ENCODE measurements at places on chromosomes 16 and 17.

DNA sequence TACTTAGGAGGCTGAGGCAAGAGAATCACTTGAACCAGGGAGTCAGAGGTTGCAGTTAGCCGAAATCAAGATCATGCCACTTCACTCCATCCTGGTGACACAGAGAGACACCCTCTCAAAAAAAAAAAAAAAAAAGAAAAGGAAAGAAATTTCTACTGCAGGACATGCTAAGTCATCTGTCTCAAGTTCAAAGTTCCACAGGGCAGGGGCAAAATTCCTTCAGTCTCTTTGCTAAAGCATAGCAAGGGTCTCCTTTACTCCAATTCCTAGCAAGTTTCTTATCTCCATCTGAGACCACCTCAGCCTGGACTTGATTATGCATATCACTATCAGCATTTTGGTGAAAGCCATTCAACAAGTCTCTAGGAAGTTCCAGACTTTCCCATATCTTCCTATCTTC is 14.6 kb downstream of the ZSCAN10 start:
- DNase-seq, result no peak

GRCh38 chr17:4518901-4519300 is 20.2 kb downstream of the SPNS2 start:
- no peak for DNase-seq

DNA sequence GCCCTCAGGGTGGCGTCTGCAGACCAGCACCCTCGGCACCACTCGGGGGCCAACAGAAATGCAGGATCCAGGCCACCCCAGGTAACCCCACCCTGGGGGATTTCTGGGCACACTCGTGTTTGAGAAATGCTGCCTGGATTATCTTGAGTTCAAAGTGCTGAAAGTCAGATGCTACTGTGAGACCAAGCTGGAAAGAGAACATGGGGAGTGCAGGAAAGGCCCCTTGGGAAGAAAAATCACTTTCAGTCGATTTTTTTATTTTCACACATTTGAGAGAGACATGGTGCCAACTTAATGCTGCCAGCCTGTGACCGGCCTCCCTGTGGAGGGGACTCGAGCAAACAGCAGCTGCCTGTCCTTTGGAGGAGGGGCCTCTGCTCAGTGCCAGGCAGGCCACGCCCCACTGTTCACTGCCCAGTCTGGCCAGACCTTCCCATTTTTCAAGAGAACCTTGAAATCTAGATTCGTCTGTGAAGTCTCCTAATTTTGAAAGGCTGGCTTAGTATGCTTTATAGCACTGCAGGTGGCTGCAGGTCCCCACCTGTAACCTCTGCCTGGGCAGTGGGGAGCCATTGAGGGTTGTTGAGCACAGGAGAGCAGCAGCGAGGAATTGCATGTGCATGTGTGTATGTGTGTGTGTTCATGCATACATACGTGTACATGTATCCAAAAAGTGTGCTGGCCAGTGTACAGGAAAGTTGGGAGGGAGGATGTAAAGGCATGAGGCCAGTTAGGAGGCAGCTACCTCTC is 70.7 kb upstream of the PLCG2 start:
- DNase-seq, result no peak

GRCh38 chr17:62816282-62816839 is 8.2 kb upstream of the MARCHF10 start:
- DNase-seq, result no peak

DNA sequence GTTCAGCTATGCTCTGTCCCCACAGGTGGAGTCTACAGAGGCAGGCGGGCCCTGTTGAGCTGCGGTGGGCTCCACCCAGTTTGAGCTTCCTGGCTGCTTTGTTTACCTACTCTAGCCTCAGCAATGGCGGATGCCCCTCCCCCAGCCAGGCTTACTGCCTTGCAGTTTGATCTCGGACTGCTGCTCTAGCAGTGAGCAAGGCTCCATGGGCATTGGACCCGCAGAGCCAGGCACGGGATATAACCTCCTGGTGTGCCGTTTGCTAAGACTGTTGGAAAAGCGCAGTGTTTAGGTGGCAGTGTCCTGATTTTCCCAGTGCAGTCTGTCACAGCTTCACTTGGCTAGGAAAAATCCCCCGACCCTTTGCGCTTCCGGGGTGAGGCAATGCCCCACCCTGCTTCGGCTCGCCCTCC is 89.1 kb downstream of the BCAS3 start:
- no peak for DNase-seq

- DNase-seq, result no peak
Observed at GRCh38 chr17:40100419-40100668, at the start of gene NR1D1. TSS of gene NR1D1 (minus strand) at chr17:40100589. CDS start at chr17:40100094, 495 bp downstream.

DNA sequence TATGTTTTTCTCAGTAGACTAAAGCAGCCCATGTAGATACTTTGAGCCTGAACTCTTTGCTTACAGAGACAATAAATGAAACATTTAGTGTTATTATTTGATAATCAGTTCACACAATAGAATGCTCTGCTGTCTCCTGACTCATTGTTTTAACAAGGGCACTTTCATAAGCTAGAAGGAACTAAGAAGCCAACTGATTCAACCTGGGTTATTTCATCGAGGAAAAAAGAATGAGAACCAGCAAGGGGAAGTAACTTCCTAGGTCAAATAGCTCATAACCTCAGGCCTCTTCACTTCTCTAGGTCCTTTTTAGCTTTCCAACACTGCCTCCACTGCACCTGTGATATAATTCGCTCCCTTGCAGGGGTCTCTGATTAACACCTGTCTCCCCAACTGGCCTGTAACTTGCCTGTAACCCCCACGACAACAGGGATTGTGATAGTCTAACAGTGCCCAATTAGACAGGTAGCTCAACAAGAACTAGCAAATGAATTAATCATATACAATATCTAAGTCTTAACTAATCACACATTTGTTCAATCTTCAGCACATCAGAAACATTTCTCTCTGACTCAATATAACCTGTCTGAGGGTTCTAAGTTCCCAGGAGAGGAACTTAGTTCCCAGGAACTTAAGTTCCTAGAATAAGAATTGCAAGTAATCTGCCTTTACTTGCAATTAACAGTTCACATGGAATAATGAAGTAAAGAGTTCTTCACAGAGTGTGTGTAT is 34.8 kb downstream of the RFFL start:
- DNase-seq, result no peak

DNA sequence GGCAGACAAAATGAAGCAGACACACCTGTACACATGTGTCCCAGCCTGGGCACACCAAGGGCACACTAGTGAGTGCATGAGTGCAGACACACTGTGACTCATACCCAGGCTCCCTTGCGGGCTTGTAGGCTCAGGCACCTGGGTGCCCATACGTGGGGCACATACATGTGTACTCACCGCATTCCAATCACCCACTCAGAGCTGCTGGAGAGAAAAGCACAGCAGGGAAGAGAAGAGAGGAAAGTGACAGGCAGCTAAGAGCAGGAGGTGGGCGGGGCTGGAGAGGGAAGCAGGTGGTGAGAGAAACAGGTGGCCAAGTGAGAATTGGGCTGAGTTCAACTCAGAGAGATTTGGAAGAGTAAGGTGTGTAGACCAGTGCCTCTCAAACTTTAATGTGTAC is 54.0 kb downstream of the TMEM132E start:
- DNase-seq, result no peak

- DNase-seq, result no peak
Observed at GRCh38 chr17:39626171-39627046, at the start of gene PPP1R1B. TSS of gene PPP1R1B (plus strand) at chr17:39626952. CDS start at chr17:39627393, 441 bp downstream.

Data from stimulated activated CD4-positive, alpha-beta T cell treated with anti-CD3 and anti-CD28 coated beads, Interleukin-4, amount 100 ng/mL, for 1 hour (primary cell).